ENCODE measurements at places on chromosomes 1 and 21.

- DNase-seq: no peak
Measured at GRCh38 chr1:8860738-8861516, 17.6 kb downstream of the ENO1 start.

GRCh38 chr1:177927021-177927596 lies 42.7 kb downstream of the SEC16B start:
- DNase-seq: no peak

DNA sequence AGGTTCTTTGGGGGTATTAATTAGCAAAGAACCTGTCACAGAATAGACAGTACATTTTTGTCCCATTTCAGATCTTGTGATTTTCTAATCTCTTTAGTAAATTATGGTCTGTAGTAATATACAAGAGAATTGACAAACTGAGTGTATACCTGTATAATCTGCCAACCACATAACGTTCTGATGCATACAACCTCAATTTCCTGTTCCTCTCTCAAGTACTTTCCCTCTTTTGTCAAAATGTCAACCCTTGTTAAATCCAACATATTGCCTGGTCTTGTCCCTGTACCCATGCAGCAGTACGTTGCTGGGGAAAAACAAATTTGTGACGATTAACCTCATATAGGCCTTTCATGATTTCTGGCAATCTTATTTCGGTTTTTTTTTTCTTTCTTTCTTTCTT lies 1.1 kb downstream of the ARV1 start:
- no peak for DNase-seq

DNA sequence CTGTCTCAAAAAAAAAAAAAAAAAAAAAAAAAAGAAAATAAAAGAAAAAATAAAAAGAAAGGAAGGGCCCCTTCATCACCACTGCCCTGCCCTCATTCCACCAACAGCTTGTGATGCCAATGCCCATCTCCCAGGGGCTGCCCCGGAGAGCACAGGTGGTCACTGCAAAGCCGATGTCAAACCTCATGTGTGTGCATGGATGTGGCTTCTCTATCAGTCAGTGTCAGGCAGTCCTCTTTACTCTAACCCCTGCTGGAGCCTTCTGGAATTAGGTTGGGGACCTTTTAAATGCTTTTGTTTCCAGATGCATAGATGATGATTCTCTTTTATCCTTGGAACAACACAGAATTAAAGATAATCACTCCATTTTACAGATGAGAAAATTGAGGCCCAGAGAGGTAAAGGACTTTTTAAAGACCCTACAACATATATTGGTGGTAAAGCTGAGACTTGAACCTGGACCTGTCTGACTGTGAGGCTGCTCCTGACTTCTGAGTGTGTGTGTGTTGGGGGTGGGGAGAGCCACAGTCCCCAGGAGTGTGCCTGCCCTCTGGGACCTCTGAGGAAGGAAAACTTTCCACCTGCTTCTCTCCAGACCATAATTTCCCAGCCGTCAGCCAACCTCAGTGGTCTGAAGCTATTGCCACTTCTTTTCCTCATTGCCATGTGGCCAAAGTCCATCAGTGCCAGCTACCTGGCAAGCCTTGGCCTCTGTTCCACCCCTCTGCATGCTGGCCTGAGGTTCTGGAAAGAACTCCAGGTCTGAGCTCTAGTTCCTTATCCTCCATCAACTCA lies 3.0 kb upstream of the TMEM54 start:
- no peak for DNase-seq

GRCh38 chr1:206136241-206136640 lies 19.1 kb upstream of the AVPR1B start:
- DNase-seq: no peak

- DNase-seq: no peak
Measured at GRCh38 chr1:178727014-178727895, 2.2 kb downstream of the RALGPS2 start.

GRCh38 chr1:244431166-244431565 lies 20.5 kb downstream of the ADSS2 start:
- DNase-seq: no peak

GRCh38 chr1:242877743-242878142 lies 353.2 kb upstream of the PLD5 start:
- no peak for DNase-seq

- DNase-seq: no peak
Measured at GRCh38 chr1:150544204-150544603, 5.0 kb upstream of the ADAMTSL4 start.

DNA sequence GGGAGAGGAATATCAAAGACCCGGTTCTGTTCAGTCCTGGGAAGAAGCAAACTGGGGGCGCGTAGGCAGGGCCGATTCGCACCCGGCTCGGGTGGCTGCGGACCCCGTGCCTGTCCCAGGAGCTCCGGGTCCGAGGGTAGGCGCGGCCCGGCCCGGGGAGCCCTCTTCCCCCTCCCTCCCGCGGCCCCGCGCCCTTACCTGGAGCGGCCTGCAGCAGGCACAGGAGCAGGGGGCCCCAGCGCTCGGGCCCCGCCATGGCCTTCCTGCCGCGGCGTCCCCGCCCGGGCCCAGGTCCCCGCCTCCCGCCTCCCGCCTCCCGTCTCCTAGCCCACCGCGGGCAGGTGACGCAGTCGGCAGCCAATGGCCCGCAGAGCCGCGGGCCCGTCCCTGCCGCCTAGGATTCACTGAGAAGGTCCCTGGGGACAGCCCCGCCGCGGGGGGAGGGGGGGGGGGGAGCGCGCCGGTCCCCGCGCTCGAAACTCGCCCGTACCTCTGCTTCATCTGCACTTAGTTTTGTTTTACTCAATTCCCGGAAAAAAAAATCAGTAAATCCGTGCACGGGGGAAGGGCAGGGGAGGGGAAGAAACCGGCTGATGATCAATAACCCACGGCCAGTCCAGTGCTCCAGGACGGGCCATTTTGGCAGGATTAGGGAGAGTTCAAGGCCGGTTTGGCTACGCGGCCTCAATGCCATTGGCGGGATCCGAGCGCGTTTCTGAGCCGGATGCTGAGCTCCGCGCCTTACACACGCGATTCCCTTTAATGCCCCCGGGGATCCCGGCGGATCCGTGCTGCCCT lies at the start of gene IFNLR1:
IFNLR1 (minus strand) TSS at position 297 of the 798 bp plus-strand sequence; CDS start at position 256, 41 bp downstream.
- DNase-seq: no peak
